Memory B cell (primary cell): ENCODE measurements at places on chromosomes 12 and 14.

DNA sequence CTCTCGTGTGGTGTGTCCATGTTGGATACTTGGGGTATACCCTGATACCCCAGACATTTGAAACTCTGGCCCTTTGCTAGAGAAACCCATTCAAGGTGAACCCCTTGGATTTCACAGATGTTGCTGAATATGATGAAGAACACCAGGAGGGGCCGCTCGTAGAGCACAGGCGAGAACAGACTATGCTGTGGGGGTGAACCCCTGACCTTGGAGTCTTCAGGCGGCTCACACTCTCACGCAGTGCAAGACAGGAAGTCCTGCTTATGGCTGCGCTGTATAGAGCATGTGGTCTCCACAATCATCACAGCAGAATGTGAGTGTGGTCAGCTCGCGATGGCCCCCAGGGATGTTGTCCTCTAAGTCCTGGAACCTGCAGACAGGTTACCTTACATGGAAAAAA lies 60.4 kb downstream of the SLC15A4 start:
- no peak for DNase-seq

- DNase-seq, result no peak
These were observed 8.1 kb upstream of the LIMA1 start for GRCh38 chr12:50291377-50291776.

- no peak for DNase-seq
These were observed 313.5 kb upstream of the KITLG start for GRCh38 chr12:88893801-88894200.

GRCh38 chr14:55303691-55304145 lies 32.5 kb downstream of the FBXO34 start:
- DNase-seq, result no peak

DNA sequence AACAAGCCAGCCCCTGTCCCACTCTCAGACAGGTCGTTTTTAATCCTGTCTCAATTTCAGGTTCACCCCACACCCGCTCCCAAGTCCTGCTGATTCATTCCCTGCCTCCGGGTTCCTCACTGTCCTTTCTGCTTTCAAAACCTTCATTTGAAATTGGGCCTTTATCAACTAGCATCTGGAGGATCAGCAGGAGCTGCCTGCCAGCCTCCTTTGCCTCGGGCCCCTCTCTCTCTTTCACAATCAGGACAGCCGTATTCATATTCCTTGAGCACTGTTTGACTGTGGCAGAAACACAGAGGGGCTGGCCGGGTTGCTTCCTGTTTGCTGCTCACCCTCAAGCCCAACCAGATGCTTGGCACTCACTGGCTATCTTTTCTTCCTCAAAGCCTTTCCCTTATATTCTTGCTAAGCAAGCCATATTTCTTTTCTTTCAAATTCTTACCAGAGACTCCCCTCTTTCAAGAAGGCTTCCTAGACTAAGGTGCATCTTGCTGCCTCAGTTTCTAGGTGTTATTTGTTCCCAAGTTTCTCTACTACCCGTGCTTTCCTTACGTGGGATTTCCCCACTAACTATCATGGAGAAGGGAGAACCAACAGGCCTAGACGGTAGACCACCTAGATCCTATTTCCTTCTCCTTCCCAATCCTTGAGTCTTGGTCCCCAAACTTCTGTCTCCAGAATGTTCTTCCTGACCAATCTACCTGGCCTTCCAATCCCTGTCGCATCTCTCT lies 3.0 kb downstream of the GALNT6 start:
- no peak for DNase-seq
